ENCODE measurements at places on chromosomes 2 and 18. TPM values are rescaled to one million over a fixed set of nuclear protein-coding genes. Genes with fewer than 3 reads are reported as not detected.

DNA sequence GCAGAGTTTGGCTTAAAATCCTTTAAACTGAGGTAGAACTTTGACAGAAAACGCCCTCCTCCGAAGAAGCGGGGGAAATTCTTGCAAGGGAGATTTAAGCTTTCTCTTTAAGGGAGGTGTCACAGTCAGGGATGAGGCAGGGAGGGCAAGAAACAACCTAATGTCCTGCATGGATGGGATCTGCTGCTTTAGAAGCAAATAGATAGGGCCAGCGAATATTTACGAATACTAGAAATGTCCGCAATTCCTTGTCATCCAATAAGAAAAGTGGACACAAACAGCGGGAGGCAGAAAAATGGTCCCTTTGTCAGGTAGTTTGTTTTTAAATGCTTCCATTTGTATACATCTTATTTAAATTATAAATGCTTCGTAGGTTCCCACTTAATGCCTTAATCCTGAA lies 12.0 kb downstream of the MEIS1 start:
- no peak for DNase-seq

DNA sequence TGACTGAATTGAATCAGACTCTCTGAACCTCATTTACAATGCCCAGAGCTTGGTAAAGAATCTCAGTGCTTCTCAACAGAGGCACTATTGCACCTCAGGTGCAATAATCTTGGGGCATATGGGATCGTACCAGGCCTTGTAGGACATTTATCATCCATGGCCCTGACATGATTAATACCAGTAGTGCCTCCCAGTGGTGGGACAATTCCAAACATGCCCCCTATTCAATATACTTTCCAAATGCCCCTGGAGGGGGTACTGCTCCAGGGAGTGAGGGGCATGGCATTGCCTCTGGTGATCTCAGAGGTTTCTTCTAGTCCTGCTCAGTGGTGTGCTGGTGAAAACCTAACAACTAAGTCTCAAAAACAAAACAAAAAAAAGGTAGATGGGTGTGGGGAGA lies 174.9 kb upstream of the SMAD2 start:
- no peak for DNase-seq

LCT gene
- polyA plus RNA-seq: not detected

DNA sequence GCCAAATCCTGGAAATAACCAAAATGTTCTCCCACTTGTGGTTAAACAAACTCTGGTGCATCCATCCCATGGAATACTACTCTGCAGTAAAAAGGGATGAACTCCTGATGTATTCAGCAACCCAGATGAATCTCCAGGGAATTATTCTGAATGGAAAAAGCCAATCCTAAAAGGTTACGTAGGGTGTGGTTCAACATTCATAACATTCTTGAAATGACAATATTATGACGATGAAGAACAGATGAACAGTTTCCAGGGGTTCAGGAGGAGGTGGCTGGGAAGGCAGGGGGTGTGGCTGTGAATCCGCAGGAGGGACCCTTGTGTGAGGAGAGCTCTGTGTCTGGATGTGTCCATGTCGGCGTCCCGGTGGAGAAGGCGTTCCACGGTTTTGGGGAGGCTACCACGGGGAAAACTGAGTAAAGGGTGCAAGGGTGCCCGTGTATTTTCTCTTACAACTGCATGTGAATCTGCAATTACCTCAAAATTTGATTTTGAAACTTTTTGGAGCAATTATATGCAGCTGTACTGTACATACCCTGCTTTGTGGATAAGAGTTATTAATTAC lies 47.3 kb downstream of the KCNG2 start:
- DNase-seq: no peak

MOGAT1 gene
- polyA plus RNA-seq: not detected

DNA sequence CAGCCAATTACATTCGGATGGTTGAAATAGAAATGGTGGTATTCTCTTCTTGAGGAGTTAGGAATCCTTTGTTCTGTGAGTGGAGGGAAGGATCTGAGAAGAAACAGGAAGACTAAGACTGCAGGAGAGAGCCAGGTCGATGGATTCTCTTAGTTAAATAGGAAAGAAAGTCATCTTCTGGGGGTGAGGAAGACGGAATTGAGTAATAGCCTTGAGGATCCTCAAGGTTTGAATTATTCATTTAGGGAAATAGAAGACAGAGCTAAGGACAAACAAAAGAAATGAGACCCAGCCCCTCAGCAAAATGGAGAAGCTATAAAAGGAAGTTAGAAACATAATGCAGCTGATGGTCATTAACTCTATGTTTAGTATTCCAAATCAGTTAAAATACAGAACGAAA lies 1.8 kb downstream of the LAPTM4A start:
- DNase-seq: no peak

DNA sequence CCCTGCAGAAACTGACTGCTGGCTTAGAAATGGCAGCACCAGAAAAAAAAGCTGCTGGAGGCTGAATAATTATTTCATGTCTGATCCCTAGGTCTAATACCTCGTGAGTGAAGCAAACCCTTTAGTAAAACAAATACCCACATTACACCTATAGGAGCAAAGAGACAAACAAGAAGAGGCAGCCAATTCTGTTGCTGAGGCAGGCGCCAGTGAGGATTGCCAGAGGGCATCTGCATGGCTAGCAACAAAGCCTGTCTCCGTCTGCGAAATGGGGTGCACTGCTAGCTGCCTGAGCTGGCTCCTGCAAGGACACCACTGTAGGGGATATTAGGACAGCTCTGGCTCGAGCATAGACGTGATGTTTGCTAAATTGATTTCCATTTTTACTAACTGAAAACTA lies 509.7 kb downstream of the TDRD15 start:
- no peak for DNase-seq

RGPD4 gene
- 0.03 TPM for polyA plus RNA-seq

DNA sequence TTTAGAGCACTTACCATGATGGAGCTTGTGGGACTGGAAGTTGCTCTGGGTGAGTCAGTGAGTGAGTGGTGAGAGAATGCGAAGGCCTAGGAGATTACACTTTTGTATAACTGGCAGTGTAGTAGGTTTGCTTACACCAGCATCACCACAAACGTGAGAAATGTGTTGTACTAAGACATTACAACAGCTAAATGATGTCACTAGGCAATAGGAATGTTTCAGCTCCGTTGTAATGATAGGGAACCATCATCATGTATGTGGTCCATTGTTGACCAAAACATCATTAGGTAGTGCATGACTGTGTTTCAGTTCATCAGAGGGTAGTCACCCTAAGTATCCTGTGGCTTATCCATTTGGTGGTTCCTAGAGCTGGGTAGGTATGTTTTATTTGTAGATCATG lies 11.9 kb downstream of the ZNF407 start:
- DNase-seq: no peak

DNA sequence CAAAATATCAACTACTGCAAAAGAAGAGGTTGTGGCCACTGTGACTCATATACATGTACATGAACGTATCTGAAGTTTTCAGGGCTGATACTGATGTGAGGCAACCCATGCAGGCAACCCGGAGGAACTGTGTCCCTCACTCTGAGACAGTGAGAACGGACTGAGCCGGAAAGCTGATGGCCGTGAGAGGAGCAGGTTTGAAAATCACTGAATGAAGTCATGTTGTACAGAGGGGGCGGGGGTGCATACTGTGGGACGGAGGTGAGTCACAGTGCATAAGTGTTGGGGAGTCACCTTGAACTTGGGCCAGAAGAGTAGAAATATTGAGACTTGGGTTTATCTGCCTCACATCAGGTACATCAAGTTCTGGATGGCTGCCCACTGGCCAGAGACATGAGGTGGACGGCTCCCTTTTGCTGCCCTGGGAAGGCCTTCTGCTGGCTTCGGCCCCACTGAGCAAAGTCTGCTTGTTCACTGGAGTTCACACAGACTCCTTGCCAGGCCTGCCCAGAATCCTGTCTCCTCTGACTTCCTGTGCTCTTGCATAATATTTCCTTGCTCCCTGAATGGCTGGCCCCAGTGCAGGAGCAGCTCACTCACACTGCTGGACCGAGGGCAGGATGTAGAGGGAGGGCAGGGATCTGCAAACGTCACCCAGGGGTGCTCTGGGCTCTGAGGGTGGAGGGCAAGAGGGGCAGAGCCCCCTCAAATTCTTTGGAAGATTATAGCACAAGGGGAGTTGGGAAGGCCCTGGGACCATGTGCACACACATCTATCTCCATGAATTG lies 18.1 kb downstream of the EPAS1 start:
- no peak for DNase-seq

- no peak for DNase-seq
Observed at GRCh38 chr2:237685408-237685807, 58.0 kb downstream of the LRRFIP1 start.

KCNE4 gene
- polyA plus RNA-seq: 3.9 TPM

DNA sequence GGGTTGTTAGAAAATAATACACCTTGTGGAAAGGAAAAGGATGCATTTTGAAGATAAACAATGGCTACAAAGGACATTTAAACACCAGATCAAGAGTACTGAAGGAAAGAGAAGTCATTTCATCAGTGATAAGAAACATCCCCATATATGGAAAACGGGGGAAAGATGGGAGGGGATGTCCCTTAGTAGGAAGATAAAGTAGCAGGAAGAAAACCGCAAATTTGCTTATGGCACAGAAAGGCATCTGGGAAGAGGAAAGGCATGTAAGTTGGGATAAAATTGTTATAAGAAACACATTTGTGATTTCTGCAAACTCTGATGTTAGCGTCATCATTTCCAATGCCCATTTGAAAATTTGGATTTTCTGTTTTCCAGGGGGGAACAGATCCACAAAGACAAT lies 10.5 kb upstream of the LYPD1 start:
- DNase-seq: no peak

DNA sequence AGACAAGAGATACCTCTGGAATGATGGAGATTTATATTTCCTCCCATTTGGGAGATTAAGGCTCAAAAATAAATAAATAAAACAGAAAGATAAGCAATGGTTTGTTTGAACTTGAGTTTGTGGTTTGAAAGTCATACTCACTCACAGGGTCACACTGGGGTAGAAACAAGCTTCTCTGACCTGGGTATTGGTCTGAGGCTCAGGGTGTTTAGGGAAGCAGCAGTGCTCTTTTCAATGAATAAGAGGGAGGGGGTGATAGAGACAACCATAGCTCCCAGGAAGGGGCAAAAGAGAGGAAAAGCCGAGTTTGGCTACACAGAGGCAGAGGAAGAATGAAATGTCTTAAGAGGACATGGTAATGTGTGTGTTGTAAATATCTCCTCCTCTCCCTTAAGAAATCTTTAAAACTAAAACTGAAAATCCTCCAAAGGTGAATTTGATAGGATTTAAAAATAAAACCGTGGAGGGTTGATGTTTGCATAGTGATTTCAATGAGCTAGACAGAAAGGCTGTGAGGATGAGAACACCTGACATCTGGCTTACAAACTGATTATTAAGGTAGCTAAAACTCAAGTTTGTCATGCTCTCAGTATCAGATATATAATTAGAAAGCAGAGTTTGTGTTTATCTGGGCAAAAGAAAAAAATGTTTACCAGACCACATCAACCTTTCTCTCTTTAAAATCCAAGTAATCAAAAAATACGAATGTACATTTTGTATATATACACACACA lies 159.9 kb upstream of the TMEFF2 start:
- no peak for DNase-seq

GRCh38 chr2:144513388-144514101 lies 6.4 kb downstream of the ZEB2 start:
- no peak for DNase-seq

- no peak for DNase-seq
Observed at GRCh38 chr2:118130385-118130784, 42.1 kb downstream of the INSIG2 start.

GRCh38 chr2:16192416-16193216 lies 252.3 kb downstream of the MYCN start:
- no peak for DNase-seq

GRCh38 chr2:112946086-112946485 lies 31.7 kb upstream of the IL36G start:
- DNase-seq: no peak

GRCh38 chr2:88753833-88754584 lies 62.5 kb downstream of the RPIA start:
- DNase-seq: no peak

SLC23A3 gene
- 1.3 TPM for polyA plus RNA-seq

DNA sequence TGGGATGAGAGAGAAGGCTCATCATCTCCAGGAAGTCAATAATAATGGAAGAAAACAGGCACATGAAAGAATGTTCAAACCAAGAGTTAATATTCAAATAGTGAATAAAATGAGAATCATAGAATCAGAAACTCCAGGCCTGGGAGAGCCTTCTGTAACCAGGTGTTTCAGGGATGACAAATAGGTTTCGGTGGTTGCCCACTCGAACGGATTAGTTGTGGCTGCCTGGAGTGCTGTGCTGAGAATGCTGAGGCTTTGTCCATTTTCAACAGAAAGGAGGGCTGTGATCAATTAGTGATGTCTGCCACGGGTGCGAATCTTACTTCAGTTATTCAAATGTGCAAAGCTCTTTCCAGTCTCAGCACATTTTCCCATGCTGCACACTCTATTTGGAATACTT lies 227.3 kb downstream of the INSIG2 start:
- no peak for DNase-seq

- DNase-seq: no peak
Observed at GRCh38 chr2:135009339-135009738, 37.9 kb downstream of the MAP3K19 start.

DNA sequence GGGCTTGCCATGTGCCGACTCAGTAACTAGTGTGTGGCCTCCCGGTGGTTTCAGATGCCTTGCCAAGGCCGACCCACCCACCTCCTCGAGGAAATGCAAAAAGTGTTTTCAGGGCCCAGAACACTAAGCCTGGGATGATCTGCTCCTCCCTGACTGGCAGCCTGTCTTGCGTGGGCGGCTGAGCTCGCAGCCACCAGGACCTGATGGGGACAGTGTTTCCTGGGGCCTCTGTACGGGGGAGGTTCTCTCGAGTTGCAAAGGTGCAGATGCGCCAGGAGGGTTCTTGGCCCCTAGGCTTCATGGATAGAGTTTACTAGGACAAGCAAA lies 85.2 kb downstream of the GLI2 start:
- DNase-seq: no peak

LRP2 gene
- polyA plus RNA-seq: 0.01 TPM

MAPK4 gene
- 10.9 TPM for polyA plus RNA-seq

DNA sequence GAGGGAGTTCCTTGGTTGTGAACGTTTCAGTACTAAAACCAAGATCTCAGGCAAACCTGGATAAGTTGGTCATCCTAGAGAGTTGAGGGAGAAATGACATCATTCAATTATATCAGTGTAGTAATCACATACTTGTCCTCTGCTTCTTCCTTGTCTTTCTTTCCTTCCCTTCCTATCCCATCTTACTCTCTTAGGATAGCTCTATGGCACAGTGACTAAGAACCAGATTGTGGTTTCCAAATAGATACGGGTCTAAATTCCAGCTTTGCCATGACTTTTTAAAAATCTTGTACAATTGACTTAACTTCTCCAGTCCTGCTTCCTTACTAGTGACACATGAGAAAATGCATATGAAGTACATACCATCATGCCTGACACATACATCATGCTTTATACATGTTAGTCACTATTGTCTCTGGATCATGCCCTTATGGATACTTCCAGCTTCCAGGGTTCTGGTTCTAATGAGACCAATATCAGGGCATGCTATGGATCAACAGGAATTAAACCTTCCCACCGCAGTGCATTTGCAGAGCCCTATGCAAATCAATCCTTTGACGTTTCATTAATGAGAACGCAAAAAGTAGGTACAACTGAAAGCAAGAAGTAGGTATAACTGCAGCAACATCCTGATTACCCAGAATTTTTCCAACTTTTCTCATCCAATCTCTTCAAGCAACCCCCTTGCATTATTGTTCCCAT lies 168.0 kb upstream of the KLF7 start:
- no peak for DNase-seq
